HS-27A (cell line): ENCODE measurements at places on chromosomes 5 and 9.
A peak's percentile ranks its signal among the peaks of the same experiment; 100 is the strongest.

DNA sequence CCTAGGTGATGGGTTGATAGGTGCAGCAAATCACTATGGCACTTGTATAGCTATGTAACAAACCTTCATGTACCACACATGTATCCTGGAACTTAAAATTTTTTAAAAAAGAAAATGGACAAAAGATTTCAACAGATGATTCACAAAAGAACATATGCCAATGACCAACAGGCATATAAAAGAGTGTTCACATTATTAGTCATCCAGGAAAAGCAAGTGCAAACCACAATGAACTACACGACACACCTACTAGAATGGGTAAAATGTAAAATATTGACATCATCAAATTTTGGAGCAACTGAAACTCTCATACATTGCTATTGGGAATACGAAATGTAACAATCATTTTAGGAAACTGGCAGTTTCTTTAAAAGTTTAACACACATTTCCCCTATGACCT lies 109.9 kb downstream of the YIPF5 start:
- no peak for DNase-seq

DNA sequence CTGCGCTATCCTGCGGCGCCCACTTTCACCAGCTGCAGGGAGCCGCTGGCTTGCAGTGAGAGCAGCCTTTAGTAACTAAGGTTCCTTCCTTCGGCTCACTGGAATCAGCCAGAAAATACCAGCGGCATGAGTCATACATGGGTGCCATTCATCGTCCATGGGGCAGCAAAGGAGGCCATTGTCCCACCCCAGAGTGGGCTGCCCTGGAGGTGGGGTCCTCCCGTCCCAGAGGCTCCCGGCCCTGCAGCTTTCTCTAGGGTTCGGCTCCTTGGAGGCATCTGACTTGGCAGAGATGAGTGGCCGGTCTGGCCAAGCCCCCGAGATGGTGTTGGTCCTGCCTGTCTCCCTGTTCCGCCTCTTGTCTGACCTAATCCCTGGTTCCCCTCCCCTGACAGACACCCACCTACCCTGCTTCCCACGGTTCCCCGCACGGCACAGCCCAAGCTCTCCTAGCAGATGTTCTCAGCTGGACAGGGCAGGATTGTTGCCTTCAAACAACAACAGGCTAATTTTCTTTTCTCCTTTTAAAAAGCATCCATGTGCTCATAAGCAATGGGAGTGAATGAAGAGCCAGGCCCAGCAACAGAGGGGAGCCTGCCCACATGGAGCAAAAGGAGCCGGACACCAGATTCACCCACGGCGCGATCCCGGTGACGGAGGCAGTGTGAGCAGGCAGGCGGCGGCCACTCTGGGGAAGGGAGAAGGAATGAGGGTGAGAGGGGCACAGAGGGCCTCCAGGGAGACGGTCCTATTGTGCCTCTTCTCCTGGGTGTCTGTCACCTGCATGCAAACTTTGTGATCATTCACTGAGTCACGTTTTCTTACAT lies 97.0 kb upstream of the COL5A1 start:
- DNase-seq: peak; percentile 24

GRCh38 chr5:94433397-94434163 lies 184.8 kb downstream of the KIAA0825 start:
- DNase-seq: no peak

GRCh38 chr5:21574438-21574837 lies 1278.7 kb downstream of the CDH12 start:
- DNase-seq: no peak

GRCh38 chr5:668283-668995 lies 24.7 kb downstream of the TPPP start:
- DNase-seq: no peak

DNA sequence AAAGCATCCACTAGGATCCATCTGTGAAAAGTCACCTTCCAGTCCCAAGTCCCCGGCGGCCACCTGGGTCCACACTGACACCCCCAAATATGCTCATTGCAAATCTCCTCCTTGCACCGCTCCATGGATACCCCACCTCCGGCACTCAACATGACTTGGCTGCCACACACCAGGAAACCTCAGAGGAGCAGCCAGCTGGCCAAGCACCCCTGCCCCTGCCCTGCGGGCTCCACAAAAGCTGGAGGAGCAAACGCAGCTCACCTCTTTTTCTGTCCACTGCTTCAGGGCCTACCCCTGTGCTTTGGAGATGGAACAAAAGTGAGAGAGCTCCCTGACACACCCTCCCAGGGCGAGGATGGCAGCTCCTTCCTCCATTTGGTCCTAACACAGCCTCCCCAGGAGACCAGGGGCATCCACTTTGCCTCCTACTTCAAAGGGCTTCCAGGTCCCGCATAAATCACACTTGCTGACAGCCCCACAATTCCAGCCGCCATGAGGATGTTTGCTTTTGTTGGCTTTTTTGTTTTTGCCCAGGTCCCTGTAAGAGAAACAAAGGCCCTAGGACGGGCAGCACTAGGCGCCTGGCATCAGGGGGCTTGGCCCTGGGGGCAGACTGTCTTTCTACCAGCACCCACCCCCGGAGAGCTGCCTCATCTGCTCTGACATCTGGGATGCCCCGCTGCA lies 14.8 kb downstream of the ROR2 start:
- DNase-seq: no peak

DNA sequence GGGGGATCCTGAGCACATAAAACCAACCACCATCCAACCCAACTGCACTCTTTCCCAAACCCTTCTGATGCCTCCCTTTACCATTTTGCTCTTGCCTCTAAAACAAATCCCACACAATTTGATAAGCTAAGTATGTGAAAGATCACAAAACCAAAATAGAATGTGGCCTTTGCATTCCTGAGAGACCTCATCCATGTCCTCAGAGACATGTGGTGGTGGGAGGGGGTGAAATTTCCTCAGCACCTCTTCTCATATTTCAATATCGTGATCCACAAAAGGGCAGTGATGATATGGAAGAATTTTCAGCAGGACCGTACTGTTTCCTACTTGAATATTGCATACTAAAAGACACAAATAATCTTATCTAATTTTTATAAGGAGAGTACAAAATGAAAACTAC lies 423.3 kb downstream of the TLE1 start:
- DNase-seq: no peak
